ENCODE measurements at places on chromosomes 7 and 10.
A peak's percentile ranks its signal among the peaks of the same experiment; 100 is the strongest.

- no peak for DNase-seq
Measured at GRCh38 chr10:86205306-86206239, 161.0 kb downstream of the GRID1 start.

DNA sequence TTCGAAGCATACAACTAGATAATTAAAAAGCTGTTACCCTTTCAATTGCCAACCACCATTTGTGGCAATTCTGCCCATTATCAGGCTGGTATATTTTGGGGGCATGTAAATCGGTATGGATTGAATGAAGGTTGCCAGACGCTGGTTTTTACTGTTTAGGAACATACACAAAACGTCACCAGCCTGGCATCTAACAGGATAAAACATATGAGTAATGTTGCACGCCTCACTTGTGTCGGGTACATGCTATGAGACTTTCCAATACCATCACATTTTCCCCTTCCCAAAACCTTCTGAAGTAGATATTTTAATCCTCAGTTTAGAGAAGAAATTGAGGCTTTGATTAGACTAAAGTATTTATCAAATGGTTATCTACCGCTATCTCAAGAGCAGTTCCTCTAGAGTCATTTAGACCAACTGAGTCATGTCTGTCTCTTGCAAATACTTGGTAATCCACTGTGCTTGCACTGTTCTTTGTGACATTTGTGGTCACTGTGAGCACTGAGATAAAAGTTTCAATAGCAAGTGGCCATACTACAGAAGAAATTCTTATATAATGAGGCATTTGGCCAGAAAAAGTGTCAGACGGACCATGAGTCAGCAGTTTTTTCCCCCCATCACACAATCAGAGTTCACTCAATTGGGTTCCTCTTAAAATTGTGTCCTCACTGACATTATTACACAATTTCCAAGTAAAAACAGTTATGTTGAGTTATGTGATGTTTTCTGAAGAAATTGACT, 498.7 kb downstream of the NXPH1 start:
- DNase-seq = no peak

- DNase-seq = no peak
Measured at GRCh38 chr10:81814842-81815241, 60.2 kb upstream of the NRG3 start.

GRCh38 chr7:27346531-27347275, 104.1 kb downstream of the EVX1 start:
- peak; percentile 16 for DNase-seq

- no peak for DNase-seq
Measured at GRCh38 chr7:28125431-28126409, 54.9 kb downstream of the JAZF1 start.

GRCh38 chr10:72133517-72133916, 45.2 kb upstream of the SPOCK2 start:
- DNase-seq = no peak

DNA sequence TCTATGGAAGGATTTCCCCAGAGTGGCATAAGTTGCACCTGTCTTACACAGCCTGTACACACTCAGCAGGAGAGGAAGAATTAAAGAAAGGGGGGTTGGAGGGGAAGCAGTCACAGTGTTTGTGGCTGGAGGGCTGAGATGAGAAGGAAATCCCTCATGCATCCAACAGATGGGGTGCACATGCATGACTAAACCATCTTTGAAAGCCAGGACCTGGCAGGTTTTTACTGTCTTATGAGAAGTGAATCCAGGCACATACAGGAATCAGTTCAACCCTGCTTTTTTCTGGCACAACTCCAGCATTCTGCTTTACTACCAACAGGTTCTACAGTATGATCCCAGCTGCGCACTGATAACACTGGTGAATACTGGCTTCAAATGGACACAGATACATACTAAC, 107.7 kb downstream of the CACNA2D1 start:
- DNase-seq = peak; percentile 96

- no peak for DNase-seq
Measured at GRCh38 chr10:13669901-13670300, 83.1 kb downstream of the PRPF18 start.

Data from NCI-H1105 (cell line).